ENCODE measurements at places on chromosomes 4 and X. TPM values are rescaled to one million over a fixed set of nuclear protein-coding genes. Genes with fewer than 3 reads are reported as not detected.

Gene MAGEA2B
- total RNA-seq, result 16.1 TPM

Gene TSPAN5
- total RNA-seq, result 25.2 TPM

Gene NIPAL1
- total RNA-seq, result 1.5 TPM

Gene CLDN22
- not detected for total RNA-seq

Gene FGD1
- 8.0 TPM for total RNA-seq

Gene TMEM35A
- total RNA-seq, result not detected

Gene SH2D1A
- total RNA-seq, result not detected

Gene TCEAL2
- not detected for total RNA-seq

Gene SLC10A4
- total RNA-seq, result 0.49 TPM

Gene PI4K2B
- 25.6 TPM for total RNA-seq

Gene PNMA6A
- total RNA-seq, result 0.12 TPM

Gene EDNRA
- total RNA-seq, result 0.36 TPM

Gene CT45A6
- not detected for total RNA-seq

Gene MAGEA2
- total RNA-seq, result 28.7 TPM

Gene C1QTNF7
- not detected for total RNA-seq

Gene MAGEC1
- total RNA-seq, result 0.10 TPM

Gene RS1
- not detected for total RNA-seq

Gene RGN
- total RNA-seq, result 0.10 TPM

Gene GNPDA2
- 25.3 TPM for total RNA-seq

Gene UGT2B10
- not detected for total RNA-seq

Gene PDE6B
- total RNA-seq, result not detected

Gene RHOH
- total RNA-seq, result not detected

Gene PNMA5
- not detected for total RNA-seq

Gene TEX13C
- total RNA-seq, result not detected

Gene RAB9B
- under 0.01 TPM for total RNA-seq

Gene MFAP3L
- total RNA-seq, result 1.9 TPM

Gene MID1
- total RNA-seq, result 16.6 TPM

Gene ADH1A
- not detected for total RNA-seq

Gene SLITRK4
- total RNA-seq, result not detected

Gene MAGEA11
- 23.4 TPM for total RNA-seq
